CD4-positive, alpha-beta T cell treated with Interferon alpha-2 for 1 hour (primary cell): ENCODE measurements at places on chromosomes 6 and 20.

GRCh38 chr20:37346236-37346534 lies 245 bp downstream of the SRC start:
- no peak for DNase-seq

DNA sequence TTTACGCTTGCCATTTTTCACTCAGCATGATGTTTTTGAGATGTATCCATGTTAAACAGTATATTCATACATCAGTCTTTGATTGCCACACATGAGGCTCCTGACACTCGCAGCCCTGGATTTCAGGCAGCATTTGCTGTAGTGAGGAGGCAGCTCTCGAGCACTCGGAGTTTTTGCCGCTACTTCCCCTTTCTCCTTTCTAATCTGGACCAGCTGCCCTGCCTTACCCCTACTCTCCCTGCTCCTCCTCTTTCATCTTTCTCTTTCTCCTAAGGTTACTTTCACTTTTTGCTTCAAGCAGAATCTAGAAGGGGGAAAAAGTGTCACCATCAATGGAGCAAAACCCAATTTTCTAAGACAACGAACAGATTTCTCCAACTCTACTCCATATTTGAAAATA lies 5.9 kb upstream of the CST3 start:
- no peak for DNase-seq

DNA sequence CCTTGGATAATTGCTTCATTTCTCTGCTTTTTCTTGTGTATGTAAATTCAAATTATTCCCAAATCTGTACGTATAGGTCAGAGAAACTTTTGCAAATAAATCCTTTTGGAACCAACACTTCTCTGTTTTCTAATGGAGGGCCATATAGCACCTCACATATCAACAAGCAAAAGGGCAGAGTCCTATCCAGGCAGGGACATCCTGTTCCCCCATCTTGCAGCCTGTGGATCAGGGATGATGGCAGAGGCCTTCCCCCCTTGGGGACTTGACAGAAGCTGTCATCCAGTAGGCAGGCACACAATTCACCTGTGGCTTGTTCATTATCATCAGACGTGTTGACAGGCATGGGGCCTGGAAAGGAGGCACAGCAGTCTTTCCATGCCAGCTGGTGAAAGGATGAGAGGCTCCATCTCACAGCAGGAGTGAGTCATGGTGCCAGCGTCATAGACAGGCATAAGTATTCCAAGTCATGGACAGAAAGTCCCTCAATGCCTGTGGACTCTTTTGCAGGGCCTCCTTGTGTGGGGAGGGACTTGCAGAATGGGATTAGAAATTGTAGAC lies 31.8 kb upstream of the PLEKHG1 start:
- DNase-seq: no peak

GRCh38 chr6:142621822-142622221 lies 320.0 kb downstream of the ADGRG6 start:
- no peak for DNase-seq

DNA sequence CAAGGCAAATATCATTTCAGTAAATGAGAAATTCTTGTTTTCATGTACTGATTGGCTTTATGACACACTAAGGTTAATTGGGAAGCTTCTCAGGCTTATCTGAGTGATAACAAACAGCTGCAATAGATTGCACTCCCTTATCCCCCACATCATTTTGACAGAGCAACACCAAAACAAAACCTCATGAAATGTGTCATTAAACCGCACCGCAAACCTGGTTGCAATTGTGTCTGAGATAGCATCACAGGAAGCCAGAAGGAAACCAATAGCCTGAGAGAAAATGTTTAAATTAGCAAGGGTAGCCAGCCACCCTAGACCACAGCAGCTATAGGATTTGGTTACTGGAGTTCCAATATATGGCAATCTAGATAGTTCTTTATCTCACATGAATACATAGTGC lies 31.6 kb upstream of the LAMA4 start:
- DNase-seq: peak; percentile 59

- DNase-seq: peak; percentile 28
Measured at GRCh38 chr6:90304308-90304707, 7.7 kb upstream of the BACH2 start.

DNA sequence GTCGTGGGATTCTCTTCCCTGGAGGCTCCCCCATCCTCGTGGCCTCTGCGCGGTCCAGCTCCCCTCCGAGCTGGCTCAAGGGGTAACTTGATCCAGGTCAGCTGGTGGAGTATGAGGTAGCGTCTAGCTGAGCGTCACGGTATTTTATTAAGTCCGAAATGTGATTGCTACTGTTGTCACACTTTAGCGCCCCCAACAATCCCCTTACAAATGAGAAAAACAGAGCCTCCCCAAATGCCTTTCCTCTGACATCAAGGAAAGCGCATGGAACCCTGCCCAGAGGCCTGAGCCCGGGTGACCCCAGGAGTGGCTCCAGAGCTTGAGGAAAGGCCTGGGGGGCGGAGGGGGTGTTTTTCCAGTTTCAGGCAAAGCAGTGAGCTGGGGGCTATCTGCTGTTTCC lies 192.4 kb downstream of the ZMYND8 start:
- no peak for DNase-seq

DNA sequence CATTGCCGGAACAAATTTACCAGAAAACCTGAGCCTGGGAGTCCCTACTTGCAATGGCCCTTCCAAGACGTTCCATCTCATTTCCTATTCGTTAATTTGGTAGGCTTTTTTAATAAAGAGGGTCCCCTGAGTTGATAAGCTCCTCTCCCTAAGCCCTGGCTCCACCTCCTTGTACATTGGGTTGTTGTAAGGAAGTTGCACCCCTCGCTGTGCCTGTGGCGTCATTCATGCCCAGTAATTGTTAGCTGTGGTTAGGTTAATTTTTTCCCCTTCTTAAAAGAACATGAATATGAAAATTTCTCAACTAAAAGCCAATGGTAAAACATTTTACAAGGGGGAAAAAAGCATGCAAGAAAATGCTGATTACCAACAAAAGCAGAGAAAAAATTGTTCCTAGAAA lies 91.9 kb downstream of the SLC24A3 start:
- DNase-seq: no peak

DNA sequence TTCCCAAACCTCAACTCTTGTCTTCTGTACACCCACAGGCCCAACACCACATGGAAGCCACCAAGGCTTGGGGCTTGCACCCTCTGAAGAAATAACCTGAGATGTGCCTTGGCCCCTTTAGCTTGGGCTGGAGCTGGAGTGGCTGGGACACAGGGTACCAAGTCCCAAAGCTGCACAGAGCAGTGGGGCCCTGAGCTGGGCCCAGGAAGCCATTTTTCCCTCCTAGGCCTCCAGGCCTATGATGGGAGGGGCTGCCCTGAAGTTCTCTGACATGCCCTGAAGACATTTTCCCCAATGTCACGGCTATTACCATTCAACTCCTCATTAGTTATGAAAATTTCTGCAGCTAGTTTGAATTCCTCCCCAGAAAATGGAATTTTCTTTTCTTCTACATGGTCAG lies 163.2 kb upstream of the ARID1B start:
- no peak for DNase-seq

DNA sequence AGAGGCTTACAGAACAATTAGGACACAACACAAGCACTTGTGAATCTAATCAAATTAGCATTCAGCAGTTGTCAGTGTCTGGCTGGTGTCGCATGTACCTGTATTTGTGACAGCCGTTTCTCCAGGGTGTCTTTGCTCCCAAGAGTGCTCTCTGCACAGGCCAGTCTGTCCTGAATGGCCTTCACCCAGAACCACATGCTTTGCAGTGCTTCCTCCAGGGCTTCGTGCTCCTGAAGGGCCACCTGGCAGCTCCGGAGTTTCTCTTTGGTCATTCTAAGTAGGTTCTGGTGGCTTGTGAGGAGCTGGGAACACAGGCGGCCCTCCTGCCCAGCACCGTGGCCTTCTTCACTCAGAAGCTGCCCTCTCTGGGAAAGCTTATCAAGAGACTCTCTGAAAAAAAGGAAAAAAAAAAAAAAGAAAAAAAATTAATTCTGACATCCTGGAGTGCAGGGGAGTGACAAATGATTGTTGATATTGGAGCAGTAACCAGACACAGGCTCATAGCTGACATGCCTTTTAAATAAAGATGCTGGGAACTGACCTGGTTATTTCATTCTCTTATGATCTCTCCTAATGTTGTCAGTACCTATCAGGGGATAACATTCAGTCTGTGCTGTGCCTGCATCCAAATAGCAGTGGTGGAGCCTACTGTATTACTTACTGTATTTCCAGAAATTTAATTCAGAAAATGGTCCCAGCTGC lies 245.8 kb downstream of the SYNE1 start:
- no peak for DNase-seq

DNA sequence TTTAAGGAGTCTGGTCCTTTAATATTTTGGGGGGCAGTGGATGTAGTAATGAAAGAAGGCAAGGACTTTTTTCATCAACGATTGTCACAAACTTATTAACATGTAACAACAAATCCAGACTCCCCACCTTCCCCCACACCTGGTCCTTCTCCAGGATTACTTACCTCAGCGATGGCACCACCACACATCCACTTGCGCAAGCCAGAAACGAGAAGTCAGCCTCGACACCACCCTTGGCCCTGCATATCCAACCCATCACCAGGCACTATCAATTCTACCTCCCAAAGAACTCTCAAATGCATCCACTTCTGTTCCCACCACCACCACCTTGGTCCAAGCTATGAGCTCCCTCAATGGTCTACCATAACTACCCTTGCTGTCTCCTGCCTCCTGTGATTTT lies 6.6 kb downstream of the EZR start:
- DNase-seq: no peak

- no peak for DNase-seq
Measured at GRCh38 chr6:52364480-52365166, 2.7 kb downstream of the PAQR8 start.

GRCh38 chr6:167467793-167468431 lies 143.0 kb downstream of the TTLL2 start:
- DNase-seq: no peak

DNA sequence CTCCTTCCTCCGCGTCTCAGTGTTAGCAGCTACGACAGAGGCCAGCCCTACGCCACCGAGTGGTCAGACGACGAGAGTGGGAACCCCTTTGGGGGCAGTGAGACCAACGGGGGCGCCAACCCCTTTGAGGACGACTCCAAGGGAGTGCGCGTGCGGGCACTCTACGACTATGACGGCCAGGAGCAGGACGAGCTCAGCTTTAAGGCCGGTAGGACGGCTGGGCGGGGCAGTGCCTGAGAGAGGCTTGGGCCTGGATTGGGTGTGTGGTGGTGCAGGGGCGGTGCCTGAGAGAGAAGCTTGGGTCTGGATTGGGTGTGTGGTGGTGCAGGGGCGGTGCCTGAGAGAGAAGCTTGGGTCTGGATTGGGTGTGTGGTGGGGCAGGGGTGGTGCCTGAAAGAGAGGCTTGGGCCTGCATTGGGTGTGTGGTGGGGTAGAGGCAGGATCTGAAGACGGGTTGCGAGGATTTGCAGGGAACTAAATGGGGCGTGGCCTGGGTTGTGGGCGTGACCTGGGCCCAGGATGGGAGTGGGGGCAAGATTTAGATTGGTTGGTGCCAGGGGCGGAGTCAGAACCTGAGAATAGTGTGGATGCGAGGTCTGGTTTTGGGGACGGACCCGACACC lies 24.4 kb downstream of the SPDEF start:
- DNase-seq: peak; percentile 33

DNA sequence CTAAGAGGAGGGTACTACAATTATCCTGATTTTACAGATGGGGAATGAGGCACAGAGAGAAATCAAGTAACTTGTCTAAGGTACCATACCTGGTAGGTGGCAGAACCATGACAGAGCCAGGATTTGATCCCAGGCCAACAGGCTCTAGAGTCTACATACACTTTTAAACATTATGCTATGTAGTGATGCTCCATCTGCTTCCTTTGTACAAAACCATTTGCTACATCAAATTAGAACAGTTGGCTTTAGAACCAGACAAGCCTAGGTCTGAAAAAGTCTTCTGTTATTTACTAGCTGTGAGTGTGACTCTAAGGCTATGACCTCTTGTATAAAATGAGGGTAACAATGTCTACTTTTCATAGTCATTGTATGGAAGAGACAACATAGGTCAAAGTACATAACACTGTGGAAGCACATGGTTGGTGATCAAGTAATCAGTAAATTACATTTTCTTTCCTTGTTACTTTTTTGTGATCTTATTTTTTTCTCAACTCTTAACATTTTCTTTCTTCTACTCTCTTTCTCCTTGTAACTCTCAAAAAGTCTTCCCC lies 122.1 kb downstream of the PDSS2 start:
- DNase-seq: no peak

- DNase-seq: no peak
Measured at GRCh38 chr6:48151142-48151541, 40.1 kb upstream of the PTCHD4 start.

DNA sequence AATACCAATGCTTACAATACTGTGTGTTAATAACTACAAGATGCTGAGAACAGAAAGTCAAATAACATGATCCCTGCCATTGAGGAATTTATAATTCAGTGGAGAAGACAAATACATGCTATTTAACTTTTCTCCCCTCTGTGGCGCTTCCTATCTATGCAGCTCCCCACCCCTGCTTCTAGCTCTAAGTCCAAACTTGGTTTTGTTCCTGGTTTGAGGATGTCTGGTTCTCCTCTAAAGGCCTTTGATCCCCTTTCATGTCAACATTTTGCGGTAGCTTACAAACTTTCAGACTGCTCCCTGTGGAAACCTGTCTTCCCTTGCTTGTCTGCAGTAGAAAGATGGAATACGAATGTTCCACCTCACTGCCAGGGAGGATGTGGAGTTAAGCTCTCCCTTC lies 18.4 kb upstream of the REPS1 start:
- DNase-seq: no peak

- peak; percentile 12 for DNase-seq
Measured at GRCh38 chr6:157054531-157054979, 268.8 kb downstream of the TMEM242 start.

GRCh38 chr20:57879437-57879778 lies 169.6 kb upstream of the PMEPA1 start:
- no peak for DNase-seq

- DNase-seq: no peak
Measured at GRCh38 chr6:143966312-143966711, 41.7 kb downstream of the PLAGL1 start.

DNA sequence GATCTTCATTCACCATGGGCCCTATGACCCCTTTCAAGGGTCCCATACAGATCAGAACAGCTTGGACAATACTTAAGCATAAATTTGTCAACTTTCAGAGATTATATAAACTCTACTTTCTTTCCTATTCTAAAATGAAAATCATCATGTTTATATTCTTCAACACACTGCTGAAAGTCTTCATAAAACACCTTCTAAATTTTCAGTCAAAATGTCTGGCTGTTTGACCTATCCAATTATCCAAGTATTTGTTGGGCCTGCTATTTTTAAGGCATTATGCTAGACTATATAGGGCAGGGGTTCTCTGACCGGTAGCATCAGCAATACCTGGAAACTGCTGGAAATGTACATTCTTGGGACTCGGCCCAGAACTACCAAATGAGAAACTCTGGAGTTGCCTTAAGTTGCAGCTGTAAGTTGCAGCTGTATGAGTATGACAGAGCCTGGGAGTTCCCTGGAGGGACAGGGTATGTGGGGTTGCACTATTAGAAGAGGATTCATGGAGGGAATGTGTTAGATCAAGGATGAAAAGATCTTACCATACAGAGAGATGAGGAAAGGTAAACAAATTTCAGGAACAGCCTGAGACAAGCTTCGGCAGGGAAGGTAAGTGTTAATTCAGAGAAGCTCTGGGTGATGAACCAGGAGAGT lies 293.0 kb downstream of the ADGB start:
- no peak for DNase-seq
